ENCODE measurements at places on chromosomes 11 and 22. TPM values are rescaled to one million over a fixed set of nuclear protein-coding genes. Genes with fewer than 3 reads are reported as not detected.

DNA sequence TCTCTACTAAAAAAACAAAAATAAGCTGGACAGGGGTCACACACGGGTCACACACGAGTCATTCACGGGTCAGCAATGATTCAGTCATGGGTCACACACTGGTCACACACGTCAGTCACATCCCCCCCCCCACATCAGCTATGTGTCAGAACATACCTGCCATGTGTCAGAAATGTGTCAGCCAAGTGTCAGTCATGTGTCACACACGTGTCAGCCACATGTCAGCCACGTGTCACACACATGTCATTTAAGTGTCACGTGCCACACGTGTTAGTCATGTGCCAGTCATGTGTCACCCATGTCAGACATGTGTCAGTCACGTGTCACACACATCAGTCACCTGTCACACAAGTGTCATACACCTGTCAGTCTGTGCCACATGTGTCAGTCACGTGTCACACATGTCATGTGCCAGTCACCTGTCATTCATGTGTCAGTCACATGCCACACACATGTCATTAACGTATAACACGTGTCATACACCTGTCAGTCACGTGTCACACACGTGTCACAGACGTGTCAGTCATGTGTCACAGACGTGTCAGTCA lies 28.7 kb upstream of the MMP20 start:
- DNase-seq: peak; percentile 1

GRCh38 chr11:94583866-94584500 lies 16.8 kb downstream of the PIWIL4 start:
- DNase-seq: no peak

GRCh38 chr11:39772525-39773137 lies 1686.8 kb downstream of the LRRC4C start:
- no peak for DNase-seq

Gene PACSIN3
- total RNA-seq: 34.3 TPM

- no peak for DNase-seq
Measured at GRCh38 chr11:47587039-47587716, 700 bp downstream of the FAM180B start.
